ENCODE measurements at places on chromosomes 16 and 17.

DNA sequence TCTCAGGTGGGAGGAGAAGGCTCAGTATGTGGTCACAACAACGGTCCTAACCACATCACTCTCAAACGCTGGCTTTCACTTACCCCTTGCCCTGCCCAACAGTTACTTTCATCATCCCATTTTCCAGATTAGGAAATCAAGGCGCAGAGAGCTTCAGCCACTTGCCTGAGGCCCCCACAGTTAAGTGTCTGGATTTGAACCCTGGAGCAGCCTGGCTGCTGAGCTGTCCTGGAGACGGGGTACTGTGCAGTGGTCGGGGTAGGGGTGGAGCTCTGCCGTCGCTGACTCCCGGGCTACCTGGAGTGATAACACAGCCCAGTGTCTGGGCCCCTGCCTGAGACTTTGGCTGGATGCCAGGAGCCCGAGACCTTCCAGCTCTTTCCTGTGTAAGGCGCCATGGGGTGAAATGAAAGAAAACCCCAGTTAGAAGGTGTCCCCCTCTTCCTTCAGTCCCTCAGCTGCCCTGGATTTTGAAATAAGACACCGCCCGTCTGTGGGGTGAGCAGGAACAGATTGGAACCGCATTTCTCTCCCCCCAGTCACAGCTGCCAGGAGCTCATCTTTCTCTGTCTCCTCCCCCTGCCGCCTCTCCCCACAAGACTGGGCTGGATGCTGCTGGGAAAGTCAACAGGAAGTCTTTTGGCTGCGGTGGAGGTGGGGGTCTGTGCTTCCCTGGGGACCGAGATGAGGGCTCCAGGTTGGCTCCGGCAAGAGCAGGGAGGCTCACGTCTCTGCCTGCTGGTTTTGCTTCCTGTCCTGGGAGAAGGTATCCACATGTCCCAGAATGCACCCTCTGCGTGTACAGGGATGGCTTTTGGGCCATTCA is 280.2 kb downstream of the SEC14L1 start:
- DNase-seq, result peak; percentile 89

GRCh38 chr16:65114527-65114926 is 7.3 kb downstream of the CDH11 start:
- no peak for DNase-seq

DNA sequence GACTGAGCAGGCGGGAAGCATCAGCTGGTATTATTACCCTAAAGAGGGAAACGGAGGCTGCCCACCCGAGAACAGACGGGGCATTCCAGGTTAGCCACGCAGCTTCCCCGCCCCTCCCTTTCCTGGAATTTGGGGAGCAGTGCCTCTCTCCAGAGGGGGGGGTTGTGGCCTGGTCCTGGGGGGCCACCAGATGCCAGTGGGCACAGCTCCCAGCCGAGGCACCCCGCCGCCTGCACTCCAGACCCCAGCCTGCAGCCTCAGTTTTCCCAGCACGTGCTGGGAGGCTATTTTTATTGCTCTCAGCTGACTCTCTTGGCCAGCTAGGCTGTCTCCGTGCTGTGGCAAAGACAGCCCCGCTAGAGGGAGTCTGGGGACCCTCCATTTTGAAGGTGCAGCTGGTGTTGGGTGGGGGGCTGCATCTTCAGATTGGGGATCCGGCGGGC is 62.7 kb upstream of the GSE1 start:
- no peak for DNase-seq

DNA sequence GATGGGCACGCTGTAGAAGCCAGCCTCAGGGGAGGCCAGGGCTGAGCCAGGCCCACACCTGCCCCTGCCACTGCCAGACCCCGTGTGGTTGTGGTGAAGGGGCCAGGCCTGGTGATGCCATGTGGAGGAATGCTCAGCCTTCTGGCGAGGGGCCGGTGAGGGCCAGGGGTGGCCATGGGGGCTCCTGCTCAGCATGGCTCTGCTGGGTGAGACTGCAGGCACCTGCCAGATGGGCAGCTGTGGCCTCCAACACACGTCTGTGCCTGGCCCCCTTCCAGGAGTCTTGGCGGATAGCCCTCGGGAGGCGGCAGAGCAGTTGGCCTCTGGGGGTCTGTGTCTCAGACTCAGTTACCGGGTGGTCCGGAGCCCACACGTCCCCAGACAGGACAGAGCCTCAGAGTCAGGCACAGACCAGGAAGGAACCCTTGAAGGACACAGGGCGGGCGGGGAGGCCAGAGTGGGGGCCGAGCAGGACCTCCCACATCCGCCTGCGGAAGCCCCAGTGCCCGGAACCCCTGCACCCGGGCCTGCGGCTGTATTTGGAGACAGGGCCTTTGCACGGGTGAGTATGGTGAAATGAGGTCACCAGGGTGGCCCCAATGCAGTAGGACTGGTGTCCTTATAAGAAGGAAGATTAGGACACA is 22.5 kb upstream of the CHMP6 start:
- DNase-seq, result no peak

- no peak for DNase-seq
These were observed 4.4 kb downstream of the DHRS7B start for GRCh38 chr17:21131137-21131536.

DNA sequence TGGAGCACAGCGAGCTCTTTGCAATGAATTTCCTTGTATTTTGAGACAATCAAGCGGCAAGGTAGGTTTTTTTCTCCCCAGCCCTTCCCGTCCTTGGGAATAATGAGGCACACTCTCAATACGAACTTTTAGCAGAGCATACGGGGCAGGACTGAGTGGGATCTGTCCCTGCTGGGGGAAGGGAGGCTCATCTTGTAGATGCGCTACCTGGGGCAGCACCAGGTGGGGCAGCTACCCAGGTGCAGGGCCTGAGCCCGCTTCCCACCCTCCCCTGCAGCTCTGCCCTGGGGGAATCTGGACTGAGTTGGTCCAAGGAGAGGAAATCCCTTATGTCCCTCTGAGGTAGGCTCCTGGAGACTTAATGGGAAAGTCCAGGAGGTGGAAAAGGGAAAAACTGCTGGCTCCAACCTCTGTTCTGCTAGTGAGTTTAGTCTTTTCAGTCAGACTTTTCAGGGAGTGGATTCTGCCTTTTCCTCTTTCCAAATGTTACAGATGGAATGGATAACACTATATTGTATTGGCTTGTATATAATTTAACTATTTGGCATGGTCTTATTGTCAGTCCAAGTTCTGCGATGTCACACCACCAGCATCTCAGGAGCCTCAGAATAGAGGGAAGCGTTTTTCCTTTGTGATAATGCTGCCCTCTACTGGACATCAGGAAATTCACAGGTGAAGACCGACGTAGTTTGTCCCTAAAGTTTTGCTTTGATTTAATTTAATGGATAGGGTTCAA is 9.6 kb upstream of the CES1 start:
- no peak for DNase-seq

DNA sequence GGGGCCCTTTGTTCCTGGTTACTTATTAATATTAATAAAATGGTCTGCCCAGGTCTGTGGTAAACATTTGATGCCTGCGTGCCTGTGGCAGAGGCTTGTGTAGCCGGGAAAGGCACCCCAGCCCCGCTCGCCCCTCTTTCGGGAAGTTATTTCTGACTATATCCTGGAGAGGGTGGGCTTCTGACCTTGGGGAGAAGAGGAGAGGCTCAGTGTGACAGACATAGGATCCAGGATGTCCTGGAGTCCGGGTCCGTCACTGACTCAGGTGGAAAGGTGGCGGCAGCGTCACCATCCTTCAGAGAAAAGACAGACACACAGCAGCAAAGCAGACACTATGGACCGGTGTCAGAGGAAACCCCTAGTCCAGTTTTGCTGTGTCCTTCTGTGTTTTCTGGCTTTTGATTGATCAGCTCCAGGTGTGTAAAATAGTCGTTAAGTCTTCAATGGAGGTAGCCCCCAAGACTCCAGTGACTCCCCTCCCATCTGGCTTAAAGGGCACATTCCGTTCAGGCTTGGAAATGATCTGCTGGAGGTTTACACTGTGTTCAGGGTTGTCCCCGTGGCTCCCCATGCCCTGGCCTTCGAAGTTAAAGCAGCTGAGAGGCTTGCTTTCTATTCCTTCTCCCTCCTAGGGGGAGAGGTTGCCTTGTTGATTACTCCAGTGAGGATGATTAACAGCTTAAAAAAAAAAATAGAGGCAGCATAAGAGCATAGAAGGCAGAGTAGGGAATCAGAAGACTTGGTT is 81.6 kb downstream of the CCDC182 start:
- no peak for DNase-seq

- DNase-seq, result no peak
These were observed 1.0 kb downstream of the KAT8 start for GRCh38 chr16:31118223-31119155.
